Hepatocyte (in vitro differentiated cells): ENCODE measurements at places on chromosomes 12 and 14. TPM values are rescaled to one million over a fixed set of nuclear protein-coding genes. Genes with fewer than 3 reads are reported as not detected.
A peak's percentile ranks its signal among the peaks of the same experiment; 100 is the strongest.

SLC6A13 gene
- total RNA-seq, result 1.9 and 3.8 TPM in 2 replicates

GRCh38 chr14:98210045-98210672, 1061.8 kb downstream of the BCL11B start:
- no peaks in the 10 kb centered on the region for H3K4me1 ChIP-seq
- DNase-seq, result no peak
- no peak overlapping the region for H3K27ac ChIP-seq
- no peak overlapping the region for H3K4me3 ChIP-seq
- H3K27me3 ChIP-seq, result peaks cover 13% of the 10 kb centered on the region

- no peak for DNase-seq
- no peaks in the 10 kb centered on the region for H3K36me3 ChIP-seq
- H3K27me3 ChIP-seq, result no peaks in the 10 kb centered on the region
- H3K27ac ChIP-seq, result peak overlapping the region; percentile 45
- peaks cover 11% of the 10 kb centered on the region for H3K4me1 ChIP-seq
- H3K4me3 ChIP-seq, result no peak overlapping the region
Measured at GRCh38 chr12:108667349-108667748, 33.7 kb upstream of the SELPLG start.

DNA sequence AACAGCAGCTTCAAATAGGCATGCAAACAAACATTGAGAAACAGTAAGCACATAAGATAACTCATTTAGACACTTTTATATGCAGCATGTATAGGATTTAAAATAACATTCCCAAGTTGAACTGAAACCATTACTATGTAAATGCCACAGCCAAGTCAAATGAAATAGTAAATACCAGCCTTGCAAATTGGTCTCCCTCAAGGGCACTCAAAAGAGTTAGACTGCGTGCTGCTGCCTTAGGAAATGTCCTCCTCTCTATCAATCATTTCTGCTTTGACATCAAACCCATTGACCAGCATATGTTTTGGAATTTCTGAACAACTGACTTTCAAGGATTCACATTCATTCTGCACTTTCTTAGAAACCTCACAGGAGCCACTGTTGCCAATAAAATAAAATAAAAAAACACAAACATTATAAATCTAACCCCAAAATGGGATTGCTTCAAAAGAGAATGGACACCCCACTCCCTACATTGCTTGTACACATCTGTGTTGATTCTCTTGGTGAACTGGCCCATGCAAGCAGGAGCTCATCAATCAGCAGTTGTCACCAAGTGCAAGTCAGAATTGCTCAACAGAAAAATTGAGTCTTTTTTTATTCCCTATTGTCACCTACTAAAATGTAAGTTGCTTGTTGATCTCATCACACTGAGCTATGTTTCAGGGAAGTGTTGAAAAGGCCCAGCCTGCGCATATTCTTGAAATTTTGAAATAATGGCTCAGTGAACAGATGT, 256.2 kb downstream of the DAD1 start:
- H3K4me1 ChIP-seq, result no peaks in the 10 kb centered on the region
- no peak overlapping the region for H3K4me3 ChIP-seq
- no peaks in the 10 kb centered on the region for H3K36me3 ChIP-seq
- peak overlapping the region; percentile 9 for H3K27ac ChIP-seq
- no peak for DNase-seq

- no peak overlapping the region for H3K4me3 ChIP-seq
- DNase-seq, result no peak
- no peak overlapping the region for H3K27ac ChIP-seq
- H3K27me3 ChIP-seq, result no peaks in the 10 kb centered on the region
- peaks cover 30% of the 10 kb centered on the region for H3K4me1 ChIP-seq
- no peaks in the 10 kb centered on the region for H3K36me3 ChIP-seq
Measured at GRCh38 chr14:87999277-87999676, 5.7 kb upstream of the GPR65 start.

GRCh38 chr12:27163048-27163715, 80.8 kb upstream of the C12orf71 start:
- H3K36me3 ChIP-seq, result no peaks in the 10 kb centered on the region
- no peaks in the 10 kb centered on the region for H3K4me1 ChIP-seq
- H3K4me3 ChIP-seq, result no peak overlapping the region

- no peak overlapping the region for H3K4me3 ChIP-seq
- no peaks in the 10 kb centered on the region for H3K36me3 ChIP-seq
- DNase-seq, result no peak
- peaks cover 18% of the 10 kb centered on the region for H3K27me3 ChIP-seq
- no peaks in the 10 kb centered on the region for H3K4me1 ChIP-seq
- no peak overlapping the region for H3K27ac ChIP-seq
Measured at GRCh38 chr14:96582411-96582961, 80.3 kb downstream of the PAPOLA start.
